ENCODE measurements at places on chromosomes 1 and 21.

- no peak for DNase-seq
Measured at GRCh38 chr1:37404711-37405110, 69.7 kb upstream of the ZC3H12A start.

DNA sequence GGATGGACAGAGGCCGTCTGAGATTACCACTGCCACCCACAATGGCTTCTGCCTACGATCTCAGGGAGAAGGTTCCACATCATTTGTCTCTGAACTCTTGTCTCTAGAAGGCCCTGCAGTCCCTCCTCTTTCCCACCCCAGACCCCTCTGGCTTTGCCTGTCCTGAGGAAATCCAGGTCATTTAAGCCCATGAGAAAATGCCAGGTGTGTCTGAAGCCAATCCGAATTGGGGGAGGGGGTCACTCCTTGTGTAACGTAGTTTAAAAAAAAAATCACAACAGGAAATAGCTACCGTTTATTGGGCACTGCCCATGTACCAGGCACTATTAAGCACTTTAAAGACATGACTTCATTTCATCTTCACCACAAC, 7.5 kb upstream of the MYOM3 start:
- no peak for DNase-seq

DNA sequence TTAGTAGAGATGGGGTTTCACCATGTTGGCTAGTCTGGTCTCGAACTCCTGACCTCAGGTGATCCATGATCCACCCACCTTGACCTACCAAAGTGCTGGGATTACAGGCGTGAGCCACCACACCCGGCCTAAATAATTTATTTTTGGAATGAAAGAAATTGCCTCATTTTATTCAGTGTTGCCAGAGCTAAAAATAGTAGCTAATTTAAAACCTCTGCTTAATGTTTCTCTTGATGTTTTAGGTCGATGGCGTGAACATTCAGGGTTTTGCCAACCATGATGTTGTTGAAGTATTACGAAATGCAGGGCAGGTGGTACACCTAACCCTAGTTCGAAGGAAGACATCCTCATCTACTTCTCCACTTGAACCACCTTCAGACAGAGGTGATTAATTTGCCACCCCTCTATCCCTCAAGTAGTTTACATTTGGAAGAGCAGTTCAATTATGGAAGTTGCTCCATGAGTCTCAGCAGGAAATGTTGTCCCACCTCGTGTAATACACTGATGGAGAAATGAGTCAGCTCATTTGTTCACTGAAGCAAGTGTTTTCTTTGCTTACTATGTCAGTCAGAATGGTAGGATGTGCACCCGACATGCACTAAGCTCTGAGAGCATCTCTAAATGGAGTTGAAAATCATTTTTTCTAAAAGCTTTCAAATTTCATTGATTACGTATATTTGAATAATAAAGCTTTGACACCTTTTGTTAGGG, 54.9 kb downstream of the PATJ start:
- DNase-seq: no peak

DNA sequence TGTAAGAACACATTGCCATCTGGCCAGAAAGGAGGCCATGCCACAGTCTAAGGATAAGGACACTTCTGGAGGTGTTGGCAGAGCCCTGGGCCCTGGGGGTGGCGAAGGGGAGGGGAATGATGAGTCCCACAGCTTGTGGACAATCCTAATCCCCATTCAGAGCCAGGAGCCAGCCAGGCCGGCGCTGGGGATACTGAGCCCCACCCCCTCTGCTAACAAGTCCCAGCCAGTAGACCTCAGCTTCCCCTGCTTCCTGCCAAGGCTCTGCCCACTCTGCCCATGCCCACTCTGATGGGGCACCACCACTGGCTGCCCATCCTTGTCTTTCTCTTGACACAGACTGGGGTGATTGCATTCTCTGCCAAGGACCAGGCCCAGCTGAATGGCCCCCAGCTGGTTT, 71.9 kb downstream of the NAV1 start:
- DNase-seq: no peak

- no peak for DNase-seq
Measured at GRCh38 chr21:34135330-34135729, 62.0 kb downstream of the MRPS6 start.

- DNase-seq: no peak
Measured at GRCh38 chr1:9402256-9402616, 109.5 kb downstream of the SPSB1 start.

GRCh38 chr1:26936823-26937222, 15.3 kb downstream of the NUDC start:
- no peak for DNase-seq

All from CD8-positive, alpha-beta memory T cell (primary cell).